ENCODE measurements at places on chromosomes 12 and 14. TPM values are rescaled to one million over a fixed set of nuclear protein-coding genes. Genes with fewer than 3 reads are reported as not detected.

Gene TAS2R42
- not detected for total RNA-seq

Gene VRTN
- total RNA-seq = not detected

Gene LRP1
- total RNA-seq = 2.9 TPM

Gene NFATC4
- total RNA-seq = 20.2 TPM

Gene RTL1
- total RNA-seq = not detected

Gene OR4N2
- total RNA-seq = not detected

Gene BIN2
- not detected for total RNA-seq

Gene TTC9
- total RNA-seq = 0.13 TPM

Gene MIA2
- 20.7 TPM for total RNA-seq

Gene SDR9C7
- total RNA-seq = not detected

Gene KCNA5
- total RNA-seq = not detected

Gene DNAH10
- total RNA-seq = under 0.01 TPM

Gene KERA
- total RNA-seq = not detected

Gene COX8C
- total RNA-seq = not detected

Gene DIO3
- total RNA-seq = not detected

Gene SFSWAP
- 32.4 TPM for total RNA-seq

Gene RPGRIP1
- not detected for total RNA-seq

Gene AVPR1A
- total RNA-seq = not detected

Gene OAS3
- total RNA-seq = 24.5 TPM

Gene BMP4
- total RNA-seq = 98.1 TPM

Gene GUCY2C
- not detected for total RNA-seq

Gene DNAI7
- not detected for total RNA-seq

Gene PTPN6
- not detected for total RNA-seq

Gene OR4E2
- not detected for total RNA-seq

Gene GLIPR1
- 55.2 TPM for total RNA-seq

Gene KRT74
- not detected for total RNA-seq

Gene SERPINA6
- total RNA-seq = not detected

Gene CCDC60
- total RNA-seq = not detected

Gene IL26
- not detected for total RNA-seq

Gene KCNJ8
- not detected for total RNA-seq

Gene TEDC1
- total RNA-seq = 19.0 TPM

Gene ISM2
- total RNA-seq = not detected

Gene KCTD10
- 135 TPM for total RNA-seq

Gene GPRC5D
- not detected for total RNA-seq

Gene GPX2
- total RNA-seq = not detected

Gene KCNK13
- 0.07 TPM for total RNA-seq

Gene GALNT8
- 0.27 TPM for total RNA-seq

Gene CYP27B1
- 0.80 TPM for total RNA-seq

Gene ADIPOR2
- total RNA-seq = 63.9 TPM

Gene IAPP
- not detected for total RNA-seq

Gene RHEBL1
- 0.66 TPM for total RNA-seq

Gene ARMH4
- total RNA-seq = 1.9 TPM

Gene PLEKHD1
- total RNA-seq = 0.07 TPM

Gene C12orf60
- total RNA-seq = 1.6 TPM

Gene CAPZA3
- not detected for total RNA-seq

Gene POTEM
- not detected for total RNA-seq

Gene SMIM41
- not detected for total RNA-seq

All from thoracic aorta endothelial cell (primary cell).